WERI-Rb-1 (cell line): ENCODE measurements at places on chromosomes 6 and 20.

GRCh38 chr6:128492386-128492785, 28.0 kb downstream of the PTPRK start:
- DNase-seq = no peak

- DNase-seq = no peak
Observed at GRCh38 chr20:39103732-39104131, 141.6 kb downstream of the DHX35 start.

DNA sequence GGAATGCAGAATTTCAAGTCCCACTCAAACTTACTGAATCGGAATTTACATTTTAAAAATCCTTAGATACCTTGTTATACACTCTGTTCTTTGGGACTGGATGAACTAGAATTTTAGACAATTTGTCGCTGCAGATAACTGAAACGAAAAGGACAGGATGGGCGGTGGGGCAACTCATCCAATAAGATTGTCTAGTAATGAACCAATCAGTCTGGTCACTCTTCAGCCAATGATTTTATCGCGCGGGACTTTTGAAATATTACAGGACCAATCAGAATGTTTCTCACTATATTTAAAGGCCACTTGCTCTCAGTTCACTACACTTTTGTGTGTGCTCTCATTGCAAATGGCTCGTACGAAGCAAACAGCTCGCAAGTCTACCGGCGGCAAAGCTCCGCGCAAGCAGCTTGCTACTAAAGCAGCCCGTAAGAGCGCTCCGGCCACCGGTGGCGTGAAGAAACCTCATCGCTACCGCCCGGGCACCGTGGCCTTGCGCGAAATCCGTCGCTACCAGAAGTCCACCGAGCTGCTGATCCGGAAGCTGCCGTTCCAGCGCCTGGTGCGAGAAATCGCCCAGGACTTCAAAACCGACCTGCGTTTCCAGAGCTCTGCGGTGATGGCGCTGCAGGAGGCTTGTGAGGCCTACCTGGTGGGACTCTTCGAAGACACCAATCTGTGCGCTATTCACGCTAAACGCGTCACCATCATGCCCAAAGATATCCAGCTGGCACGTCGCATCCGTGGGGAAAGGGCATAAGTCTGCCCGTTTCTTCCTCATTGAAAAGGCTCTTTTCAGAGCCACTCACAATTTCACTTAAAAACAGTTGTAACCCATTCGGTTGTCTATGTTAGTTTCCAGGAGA, 41.9 kb upstream of the HFE start:
- no peak for DNase-seq

DNA sequence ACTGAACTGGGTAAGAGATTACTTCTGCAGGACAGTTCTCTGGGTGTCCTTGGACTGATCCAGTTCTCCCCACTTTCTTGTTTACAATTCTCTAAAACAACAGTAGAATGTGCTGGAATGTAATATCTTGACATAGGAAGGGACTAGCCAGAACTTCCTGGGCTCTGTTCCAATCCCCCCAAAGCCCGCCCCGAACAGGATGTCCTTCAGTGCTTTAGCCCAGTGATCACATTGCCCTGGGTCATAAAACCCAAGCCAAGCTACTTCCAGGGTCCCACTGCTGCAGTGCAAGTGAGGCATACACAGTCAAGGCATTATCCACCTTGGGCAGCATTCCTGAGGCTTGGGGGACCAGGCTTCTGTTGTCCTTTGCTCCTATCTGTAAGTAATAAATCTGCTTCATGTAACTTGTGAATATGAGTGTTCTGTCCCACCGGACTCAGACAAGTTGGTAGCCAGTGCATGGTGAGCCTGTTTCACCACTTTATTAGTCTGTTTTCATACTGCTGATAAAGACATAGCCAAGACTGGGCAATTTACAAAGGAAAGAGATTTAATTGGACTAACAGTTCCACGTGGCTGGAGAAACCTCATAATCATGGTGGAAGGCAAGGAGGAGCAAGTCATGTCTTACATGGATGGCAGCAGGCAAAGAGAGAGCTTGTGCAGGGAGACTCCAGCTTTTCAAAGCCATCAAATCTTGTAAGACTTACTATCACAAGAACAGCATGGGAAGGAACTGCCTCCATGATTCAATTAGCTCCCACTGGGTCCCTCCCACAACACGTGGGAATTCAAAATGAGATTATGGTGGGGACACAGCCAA, 23.5 kb downstream of the FITM2 start:
- no peak for DNase-seq
